ENCODE measurements at places on chromosomes 7 and 10.

DNA sequence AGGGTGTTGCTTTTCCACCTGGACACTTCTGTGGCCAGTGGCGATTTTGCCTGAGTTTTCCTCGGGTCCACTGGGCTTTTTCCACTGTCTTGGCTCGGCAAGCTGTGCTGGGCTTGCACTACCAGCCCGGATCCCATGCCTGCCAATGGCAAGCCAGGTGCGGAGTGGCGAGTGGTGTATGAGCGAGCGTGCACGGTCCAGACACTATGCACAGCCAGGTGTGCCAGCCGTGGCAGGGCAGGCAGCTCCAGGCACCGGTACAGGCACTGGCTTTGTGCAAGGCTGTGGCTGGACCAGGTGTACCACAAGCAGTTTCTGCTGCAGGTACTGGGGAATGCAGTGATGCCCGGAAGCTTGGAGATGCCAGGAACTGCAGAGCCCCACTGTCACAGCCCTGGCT lies 22.1 kb downstream of the INPP5F start:
- no peak for DNase-seq

GRCh38 chr10:1199897-1200721 lies 143.9 kb downstream of the WDR37 start:
- no peak for DNase-seq

DNA sequence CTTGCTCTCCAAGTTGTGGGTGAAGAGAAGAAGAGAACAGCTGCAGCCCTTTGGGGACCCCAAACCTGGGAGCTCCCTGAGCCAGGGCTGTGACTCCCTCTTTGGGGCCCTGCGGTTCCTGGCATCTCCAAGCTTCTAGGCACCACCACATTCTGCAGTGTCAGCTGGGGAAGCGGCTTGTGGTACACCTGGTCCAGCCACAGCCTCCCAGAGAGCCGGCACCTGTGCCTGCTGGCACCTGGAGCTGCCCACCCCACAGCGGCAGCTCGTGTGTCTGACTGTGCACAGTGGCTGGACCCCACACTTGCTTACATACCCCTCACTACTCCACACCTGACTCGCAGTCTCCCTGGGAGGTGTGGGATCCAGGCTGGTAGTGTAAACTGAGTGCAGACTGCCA lies 23.5 kb downstream of the FAM241B start:
- DNase-seq, result no peak

- DNase-seq, result no peak
These were observed 34.5 kb downstream of the MKI67 start for GRCh38 chr10:128091636-128092210.

DNA sequence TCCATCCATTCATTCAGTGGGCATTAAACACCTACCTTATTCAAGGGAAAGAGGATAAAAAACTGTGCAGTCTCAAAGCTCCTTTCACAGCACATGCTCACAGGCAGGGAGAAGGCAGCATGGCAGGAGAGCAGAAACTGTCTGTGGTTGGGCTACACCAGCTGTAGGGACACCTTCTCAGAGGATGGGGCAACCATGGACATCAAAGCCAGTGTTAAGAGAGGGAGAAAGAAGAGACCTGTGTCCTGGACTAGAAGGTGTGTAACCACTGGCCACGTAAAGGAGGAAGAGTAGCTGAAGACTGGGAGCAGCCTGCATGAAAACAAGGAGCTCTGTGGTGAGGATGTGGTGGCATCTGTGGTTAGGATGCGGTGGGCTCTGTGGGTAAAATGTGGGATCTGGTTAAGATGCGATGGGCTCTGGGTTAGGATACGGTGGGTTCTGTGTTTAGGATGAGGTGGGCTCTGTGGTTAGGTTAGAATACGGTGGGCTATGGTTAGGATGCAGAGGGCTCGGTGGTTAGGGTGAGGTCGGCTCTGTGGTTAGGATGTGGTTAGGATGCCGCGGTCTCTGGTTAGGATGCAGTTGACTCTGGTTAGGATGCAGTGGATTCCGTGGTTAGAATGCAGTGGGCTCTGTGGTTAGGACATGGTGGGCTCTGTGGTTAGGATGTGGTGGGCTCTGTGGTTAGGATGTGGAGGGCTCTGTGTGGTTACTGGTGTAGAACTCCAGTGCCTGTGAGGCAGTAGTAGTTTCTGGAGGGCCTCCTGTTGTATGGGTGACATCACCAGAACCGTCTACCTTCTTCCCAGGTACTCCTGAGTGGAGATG lies 197.6 kb downstream of the WDR37 start:
- no peak for DNase-seq

DNA sequence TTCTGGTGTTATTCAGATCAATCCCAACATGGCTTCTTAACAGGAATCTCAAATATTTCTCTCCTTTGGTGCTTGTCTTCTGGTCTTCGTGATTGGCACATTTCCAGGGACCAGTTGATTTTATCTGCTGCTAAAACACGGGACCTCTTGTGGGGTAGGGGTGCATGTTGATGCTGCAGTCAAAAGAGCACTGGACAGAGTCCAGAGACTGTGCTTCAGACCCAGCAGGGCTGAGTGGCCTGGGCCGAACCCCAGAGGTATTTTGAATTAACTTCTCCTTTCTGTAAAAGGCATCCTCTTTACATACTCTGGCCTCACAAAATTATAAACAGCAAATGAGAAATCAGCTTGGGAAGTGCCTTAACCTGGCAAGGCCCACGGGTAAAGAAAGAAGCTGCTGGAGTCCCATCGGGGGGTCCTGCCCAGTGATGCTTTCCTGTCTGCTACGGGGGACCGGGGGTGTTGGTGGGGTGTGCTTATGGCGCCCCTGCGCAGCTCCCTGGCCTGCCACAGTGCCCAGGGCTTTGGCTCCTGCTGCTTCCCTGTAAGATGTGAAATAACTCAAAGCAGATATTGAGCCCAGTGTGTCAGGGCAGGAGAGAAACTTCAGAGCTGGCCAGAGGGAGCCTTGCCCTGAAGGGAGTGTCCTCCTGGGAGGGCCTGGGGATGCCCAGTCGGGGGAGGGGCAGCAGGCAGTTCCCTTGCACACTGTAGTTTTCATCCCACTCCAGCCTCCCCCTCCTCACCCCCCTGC lies 230.5 kb downstream of the TCF7L2 start:
- DNase-seq, result no peak

- no peak for DNase-seq
These were observed 10.6 kb downstream of the GLI3 start for GRCh38 chr7:42226354-42226941.

GRCh38 chr10:58776568-58777318 lies 264.1 kb downstream of the BICC1 start:
- DNase-seq, result no peak

GRCh38 chr10:30538086-30538485 lies 91.5 kb downstream of the LYZL2 start:
- DNase-seq, result no peak

DNA sequence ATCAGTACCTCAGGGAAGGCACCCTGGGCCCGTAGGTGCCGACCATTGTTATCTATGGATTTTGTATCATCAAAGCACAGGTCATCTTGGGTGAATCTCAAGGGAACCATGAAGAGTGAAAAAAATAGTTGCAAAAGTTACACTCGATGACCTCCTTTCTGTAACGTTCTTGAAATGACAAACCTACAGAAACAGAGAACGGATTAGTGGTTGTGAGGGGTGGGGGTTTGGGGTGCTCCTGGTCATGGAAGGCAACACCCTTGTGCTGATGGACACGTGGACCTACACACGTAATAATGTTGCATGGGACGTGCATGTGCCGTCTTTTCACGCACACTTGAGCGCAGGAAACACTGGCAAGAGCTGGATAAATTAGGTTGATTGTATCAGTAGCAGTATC lies 655.9 kb downstream of the SDK1 start:
- DNase-seq, result no peak

DNA sequence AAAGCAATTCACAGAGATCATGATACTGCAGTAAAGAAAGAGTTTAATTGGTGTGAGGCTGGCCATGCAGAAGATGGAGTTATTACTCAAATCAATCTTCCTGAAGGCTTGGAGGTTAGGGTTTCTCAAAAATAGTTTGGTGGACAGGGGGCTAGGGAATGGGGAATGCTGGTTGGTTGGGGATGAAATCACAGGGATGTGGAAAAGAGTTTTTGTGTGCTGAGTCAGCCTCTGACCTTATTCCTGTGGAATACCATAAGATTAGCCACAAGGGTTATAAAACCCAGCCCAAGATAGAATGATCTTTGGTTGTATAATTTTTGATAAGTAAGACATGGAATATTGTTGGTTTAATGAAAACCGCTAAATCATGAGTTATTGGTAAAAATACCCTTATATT lies 764.3 kb downstream of the TYW1 start:
- DNase-seq, result no peak

DNA sequence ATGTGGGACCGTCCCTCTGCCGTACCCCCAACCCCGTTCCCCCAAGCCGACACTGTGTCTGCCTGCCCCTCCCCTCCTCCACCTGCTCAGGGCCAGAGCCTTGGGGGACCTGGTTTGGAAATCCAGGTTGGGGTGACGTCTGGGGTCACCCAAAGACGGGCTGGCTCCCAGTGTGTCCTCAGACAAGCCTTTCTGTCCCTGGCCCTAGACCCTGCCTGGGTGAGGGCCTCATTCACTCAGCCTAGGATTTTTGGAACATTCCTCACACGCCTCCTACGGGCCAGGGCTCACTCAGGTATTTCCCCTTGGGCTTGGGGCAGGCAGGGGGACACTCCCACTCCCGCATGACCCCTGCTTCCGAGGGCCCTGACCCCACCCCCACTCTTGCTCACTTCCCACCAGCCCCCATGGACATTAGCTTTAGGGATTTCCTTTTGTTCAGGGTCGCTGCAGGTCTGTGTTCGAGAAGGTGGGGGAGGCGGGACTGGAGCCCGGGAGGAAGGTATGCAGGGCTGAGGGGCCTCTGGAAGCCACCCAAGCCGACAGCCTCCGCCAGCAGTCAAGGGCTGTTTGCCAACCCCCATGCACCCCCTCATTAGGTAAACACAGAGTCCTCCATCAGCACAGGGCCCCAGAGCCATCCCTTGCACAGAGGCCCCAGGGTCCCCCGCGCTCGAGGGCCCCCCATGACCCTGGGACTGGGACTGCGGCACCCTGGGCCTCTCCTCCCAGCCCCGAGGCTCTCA lies 35.1 kb downstream of the PDGFA start:
- no peak for DNase-seq

DNA sequence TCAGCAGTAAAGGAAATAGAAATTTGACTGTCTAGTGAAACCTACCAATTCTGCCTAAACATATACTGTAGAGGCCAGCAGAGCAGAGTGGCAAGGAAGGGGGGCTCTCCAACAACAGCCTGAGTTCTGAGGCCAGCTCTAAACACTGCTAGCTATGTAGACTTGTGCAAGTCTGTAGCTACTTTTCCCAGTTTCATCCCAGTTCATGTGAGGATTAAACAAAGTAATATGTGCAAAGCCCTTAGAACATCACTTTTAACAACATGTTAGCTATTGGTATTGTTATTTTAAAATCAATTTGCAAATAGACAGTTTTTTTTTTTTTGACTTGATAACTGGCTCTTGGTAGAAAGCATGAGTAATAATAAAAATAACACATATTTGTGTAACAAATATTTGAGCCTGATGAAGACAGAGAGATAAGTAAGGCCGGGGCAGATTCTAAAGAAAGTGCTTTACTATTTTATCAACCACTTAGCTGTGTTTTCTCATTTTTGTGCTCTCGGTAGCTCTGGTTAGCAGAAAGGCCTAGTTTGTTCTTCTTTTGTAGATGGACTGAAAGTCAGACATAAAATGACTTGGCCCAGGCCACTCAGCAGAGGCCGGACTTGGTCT lies 9.3 kb downstream of the CHST12 start:
- no peak for DNase-seq

DNA sequence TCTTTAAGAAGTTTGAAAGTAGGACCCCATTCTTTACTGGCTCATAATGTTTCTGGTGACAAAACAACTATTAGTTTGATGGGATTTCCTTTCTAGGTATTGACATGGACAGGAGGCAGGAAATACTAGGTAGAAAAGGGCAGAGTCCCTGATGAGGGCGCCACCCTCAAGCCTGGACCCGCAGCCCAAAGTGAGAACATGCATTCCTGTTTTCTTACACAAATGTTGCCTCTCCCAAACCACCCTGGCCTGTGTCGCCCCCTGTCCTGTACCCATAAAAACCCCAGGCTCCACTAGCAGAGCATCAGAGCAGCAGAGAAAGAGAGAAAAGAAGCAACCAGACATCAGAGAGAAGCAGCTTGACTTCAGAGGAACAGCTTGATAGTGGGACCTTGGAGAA lies 1055.2 kb upstream of the POT1 start:
- no peak for DNase-seq

DNA sequence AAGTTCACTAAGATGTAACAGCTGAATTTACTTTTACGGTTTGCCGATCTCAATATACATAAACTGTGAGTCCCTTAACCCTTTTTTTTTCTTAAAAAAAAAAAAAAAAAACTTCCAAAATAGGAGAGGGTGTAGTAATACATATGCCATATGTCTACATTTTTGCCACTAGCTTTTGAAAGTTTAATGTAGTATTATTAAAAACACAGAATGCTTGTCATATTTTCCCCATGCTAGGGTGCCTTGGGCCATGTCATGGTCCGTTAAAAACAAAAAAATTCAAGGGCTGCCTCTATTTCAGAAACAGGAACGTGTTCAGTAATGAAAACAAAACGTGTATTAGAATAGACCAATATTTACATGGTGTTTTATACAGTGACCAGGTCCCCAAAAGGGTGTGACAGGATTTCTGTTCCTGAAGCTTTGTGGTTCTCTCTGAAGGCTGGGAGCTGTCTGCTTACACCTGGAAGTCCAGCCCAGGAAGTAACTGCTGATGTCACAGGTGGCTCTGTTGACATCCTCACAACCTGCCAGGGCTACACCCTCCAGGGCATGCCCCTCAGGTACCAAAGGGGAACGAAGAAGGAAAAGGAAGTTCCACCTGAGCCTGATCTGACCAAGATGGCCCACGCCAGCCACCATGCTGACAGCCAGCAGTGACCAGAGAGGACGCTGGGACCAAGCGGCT lies 79.0 kb downstream of the COBL start:
- DNase-seq, result no peak

- DNase-seq, result no peak
These were observed 63.4 kb upstream of the C1QL3 start for GRCh38 chr10:16585103-16585502.

GRCh38 chr7:89661876-89662275 lies 492.4 kb upstream of the STEAP1 start:
- peak; percentile 82 for DNase-seq

All from spinal cord (tissue), 10 donors.